ENCODE measurements at places on chromosomes 6 and 20. TPM values are rescaled to one million over a fixed set of nuclear protein-coding genes. Genes with fewer than 3 reads are reported as not detected.

SLC22A2 gene
- not detected for total RNA-seq

OPRM1 gene
- not detected for total RNA-seq

SDC4 gene
- 98.4 TPM for total RNA-seq

BPIFA1 gene
- not detected for total RNA-seq

PPIL6 gene
- 6.9 TPM for total RNA-seq

RNF39 gene
- not detected for total RNA-seq

ESR1 gene
- total RNA-seq, result 0.92 TPM

ACSS1 gene
- 3.6 TPM for total RNA-seq

MUC22 gene
- total RNA-seq, result not detected

TSPO2 gene
- total RNA-seq, result not detected

CTCFL gene
- total RNA-seq, result not detected

ZBTB46 gene
- total RNA-seq, result 9.7 TPM

FLRT3 gene
- 8.7 TPM for total RNA-seq

FAM184A gene
- total RNA-seq, result 0.46 TPM

OPRL1 gene
- 1.6 TPM for total RNA-seq

TLDC2 gene
- total RNA-seq, result 0.14 TPM

PPIL4 gene
- 32.4 TPM for total RNA-seq

ITCH gene
- total RNA-seq, result 83.2 TPM

IRAK1BP1 gene
- 3.7 TPM for total RNA-seq

TDRD6 gene
- 0.46 TPM for total RNA-seq

DCDC2 gene
- 0.14 TPM for total RNA-seq

GGTLC1 gene
- not detected for total RNA-seq

LTA gene
- total RNA-seq, result not detected

COL19A1 gene
- total RNA-seq, result 0.28 TPM

CAGE1 gene
- total RNA-seq, result 0.09 TPM

RNF144B gene
- 0.28 TPM for total RNA-seq

BTN1A1 gene
- not detected for total RNA-seq

RIMS4 gene
- total RNA-seq, result under 0.01 TPM

PRSS16 gene
- total RNA-seq, result 0.28 TPM

TP53TG5 gene
- total RNA-seq, result under 0.01 TPM

Measured in smooth muscle cell of bladder (primary cell).